ENCODE measurements at places on chromosomes 2 and 18.

DNA sequence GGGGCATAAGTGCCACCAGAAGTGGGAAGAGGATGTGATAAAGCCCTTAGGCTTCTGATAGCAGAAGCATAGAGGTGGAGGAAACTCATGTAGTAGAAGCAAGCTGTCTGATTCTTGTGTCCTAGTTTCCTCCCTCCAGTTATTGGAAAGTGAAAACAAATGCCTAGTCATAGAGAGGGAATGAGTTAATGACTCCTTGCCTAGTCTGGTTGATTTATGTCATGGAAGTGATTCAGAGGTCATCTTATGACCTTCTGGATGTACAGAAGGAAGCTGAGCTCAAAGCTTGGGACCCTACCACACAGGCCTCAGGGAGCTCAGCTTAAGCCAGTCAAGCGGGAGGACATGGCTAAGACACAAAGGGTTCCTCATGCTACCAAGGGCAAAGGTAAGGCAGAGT lies 232.2 kb downstream of the THSD7B start:
- no peak for DNase-seq

DNA sequence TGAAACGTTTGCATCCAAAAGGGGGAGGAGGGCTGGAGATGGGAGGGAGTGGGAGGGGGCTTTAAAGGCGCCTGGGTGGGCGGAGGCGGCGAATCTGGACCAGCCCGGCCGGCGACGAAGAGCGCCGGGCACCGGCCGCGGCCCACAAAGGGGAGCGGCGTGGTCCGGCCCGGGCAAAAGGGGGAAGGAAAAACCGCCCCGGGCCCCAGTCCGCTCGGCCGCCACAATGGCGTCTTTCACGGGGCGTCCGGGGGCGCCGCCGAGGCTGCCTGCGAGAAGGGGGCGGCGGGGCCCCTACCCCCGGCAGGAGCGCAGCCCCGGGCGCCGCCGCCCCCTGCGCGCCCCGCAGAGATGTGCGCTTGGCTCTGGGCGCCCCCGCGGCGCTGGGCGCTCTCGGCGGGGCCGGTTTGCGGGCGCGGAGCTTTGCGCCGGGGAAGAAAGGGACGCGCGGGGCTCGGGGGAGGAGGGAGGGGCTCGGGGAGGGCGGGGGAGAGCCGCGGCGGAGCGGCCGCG lies 108.1 kb upstream of the KCTD1 start:
- no peak for DNase-seq

GRCh38 chr2:28607730-28608499 lies 112.1 kb downstream of the PLB1 start:
- no peak for DNase-seq

GRCh38 chr2:96869822-96870625 lies at the start of gene SEMA4C:
Gene SEMA4C (minus strand): TSS chr2:96870080. CDS start chr2:96867886, 2,194 bp downstream.
- peak; percentile 80 for DNase-seq

- no peak for DNase-seq
Observed at GRCh38 chr2:217632043-217632442, 370.8 kb downstream of the TNS1 start.
